ENCODE measurements at places on chromosomes 5 and 9.

DNA sequence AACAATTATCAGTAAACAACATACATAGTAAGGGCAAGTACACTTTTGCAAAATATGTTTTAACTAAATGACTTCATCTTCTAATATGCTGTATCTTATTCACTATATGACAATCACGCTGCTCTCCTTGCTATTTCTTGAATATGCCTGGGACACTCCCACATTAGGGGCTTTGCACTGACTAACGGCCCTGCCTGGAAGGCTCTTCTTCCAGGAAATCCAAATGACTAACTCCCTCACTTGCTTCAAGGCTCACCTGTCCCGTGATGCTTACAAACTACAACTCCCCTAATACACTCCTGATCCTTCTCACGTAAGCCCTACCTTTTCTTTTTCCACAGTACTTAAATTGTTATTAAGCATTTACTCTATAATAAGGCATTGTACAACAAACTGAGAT lies 10.6 kb downstream of the ERP44 start:
- DNase-seq, result no peak

DNA sequence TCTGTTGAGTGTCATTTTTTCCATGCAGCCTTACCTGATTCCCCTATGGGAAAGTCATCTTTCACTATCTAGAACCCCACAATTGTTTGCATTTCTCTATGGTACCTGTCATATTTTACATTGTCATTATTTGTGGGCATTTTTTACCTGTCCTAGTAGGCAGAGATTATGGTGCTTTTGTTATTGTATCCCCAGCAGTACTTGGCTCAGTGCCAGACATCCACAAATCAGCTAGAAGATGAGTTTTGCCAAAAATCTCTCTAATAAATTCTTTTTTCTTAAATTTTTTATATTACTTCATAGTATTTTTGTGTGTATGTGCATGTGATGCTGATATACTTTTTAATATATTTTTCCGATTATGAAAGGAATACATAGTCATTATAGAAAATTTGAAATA lies 13.2 kb downstream of the GARNL3 start:
- no peak for DNase-seq

DNA sequence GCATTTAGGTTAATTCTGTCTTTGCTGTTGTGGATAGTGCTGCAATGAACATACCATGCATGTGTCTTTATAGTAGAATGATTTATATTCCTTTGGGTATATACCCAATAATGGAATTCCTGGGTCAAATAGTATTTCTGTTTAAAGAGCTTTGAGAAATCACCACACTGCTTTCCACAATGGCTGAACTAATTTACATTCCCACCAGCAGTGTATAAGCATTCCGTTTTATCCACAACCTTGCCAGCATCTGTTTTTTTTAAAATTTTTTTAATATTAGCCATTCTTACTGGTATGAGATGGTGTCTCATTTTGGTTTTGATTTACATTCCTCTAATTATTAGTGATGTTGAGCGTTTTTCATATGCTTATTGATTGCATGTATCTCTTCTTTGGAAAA lies 15.5 kb upstream of the TARS1 start:
- no peak for DNase-seq

- DNase-seq, result no peak
These were observed 223.9 kb upstream of the KLF4 start for GRCh38 chr9:107713470-107713869.

DNA sequence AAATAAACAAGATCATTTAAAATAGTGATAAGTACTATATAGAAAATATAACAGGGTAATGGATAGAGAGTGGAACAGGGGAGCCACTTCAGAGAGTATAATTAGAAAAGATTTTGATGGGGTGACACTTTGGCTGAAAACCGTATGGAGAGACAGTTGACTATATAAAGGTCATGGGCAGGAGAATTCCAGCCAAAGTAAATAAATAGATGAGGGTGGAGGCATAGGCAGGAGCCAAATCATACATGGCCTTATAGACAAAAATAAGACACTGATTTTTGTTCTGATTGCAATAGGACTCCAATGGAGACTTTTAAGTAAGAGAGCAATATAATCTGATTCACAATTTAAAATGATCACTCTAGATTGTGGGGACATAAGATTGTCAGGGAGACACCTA lies 37.5 kb upstream of the NUDT12 start:
- no peak for DNase-seq

- DNase-seq, result no peak
These were observed 7.2 kb downstream of the SNAPC4 start for GRCh38 chr9:136392538-136393449.

DNA sequence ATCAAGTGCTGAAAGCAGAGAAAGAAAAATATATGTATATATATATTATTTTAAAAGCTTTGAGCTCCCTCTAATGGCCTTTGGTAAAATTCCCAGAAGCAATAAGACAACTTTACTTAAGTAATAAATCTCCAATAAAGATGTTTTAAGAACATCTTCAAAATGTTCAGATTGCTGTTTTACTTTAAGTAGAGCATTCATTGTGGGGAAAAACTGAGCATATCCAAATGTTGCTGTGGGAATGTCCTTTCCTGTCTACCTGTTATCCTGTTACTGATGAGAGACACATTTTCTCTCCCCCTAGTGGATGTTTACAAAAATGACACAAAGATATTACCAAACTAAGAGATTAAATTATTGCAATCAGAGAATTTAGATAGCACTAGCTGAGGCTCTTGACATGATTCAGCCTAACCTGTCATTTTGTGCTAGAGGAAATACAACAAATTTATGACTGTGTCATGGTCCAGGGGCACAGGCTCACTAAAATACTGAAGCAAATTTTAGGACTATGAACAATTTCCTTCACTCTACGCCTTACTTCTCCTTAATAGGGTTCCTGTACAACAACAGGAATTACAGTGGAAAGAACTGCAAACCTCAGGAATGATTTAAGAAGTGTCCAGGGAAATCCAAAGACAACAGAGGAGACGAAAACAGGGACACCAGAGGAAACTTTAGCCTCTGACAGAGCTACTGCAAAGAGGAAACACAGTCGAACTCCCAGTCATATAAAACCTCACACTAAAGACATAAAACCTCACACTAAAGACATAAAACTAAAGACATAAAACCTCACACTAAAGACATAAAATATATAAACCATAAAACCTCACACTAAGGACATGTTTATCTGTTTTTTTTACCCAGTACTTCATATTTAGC lies 24.3 kb upstream of the PRRC1 start:
- DNase-seq, result no peak

GRCh38 chr9:131872006-131872405 lies 132.1 kb upstream of the RAPGEF1 start:
- no peak for DNase-seq

Measured in cortex of kidney (tissue), 1 donor.